EH (cell line): ENCODE measurements at places on chromosomes 13 and 19.
A peak's percentile ranks its signal among the peaks of the same experiment; 100 is the strongest.

GRCh38 chr19:49911381-49912145 is 14.9 kb upstream of the IL4I1 start:
- DNase-seq: no peak

GRCh38 chr13:95714142-95714832 is 37.3 kb downstream of the DNAJC3 start:
- DNase-seq: peak; percentile 80

DNA sequence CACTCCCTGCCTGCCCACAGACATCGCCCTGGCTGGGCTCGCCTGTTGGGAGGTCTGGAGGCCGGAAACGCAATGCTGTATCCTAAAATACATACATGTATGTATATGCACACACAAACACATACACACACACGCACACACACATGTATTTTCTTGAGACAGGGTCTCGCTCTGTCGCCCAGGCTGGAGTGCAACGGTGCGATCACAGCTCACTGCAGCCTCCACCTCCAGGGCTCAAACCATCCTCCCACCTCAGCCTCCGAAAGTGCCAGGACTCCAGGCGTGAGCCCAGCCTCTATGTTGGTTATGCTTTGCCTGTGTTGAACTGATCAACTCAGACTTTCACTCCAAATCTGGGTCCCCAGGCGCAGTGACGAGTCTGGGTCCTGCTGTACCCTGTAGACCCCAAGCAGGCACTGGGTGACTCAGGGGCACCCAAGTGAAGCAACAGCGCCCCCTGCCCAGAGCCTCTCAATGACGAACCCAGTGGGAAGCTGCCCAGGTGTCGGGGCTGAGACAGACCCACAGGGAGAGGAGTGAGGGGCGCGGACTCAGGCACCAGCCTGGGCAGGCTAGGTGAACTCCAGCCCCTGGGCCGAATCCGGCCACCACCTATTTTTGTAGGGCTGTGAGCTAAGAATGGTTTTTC is 27.4 kb upstream of the CACTIN start:
- no peak for DNase-seq

DNA sequence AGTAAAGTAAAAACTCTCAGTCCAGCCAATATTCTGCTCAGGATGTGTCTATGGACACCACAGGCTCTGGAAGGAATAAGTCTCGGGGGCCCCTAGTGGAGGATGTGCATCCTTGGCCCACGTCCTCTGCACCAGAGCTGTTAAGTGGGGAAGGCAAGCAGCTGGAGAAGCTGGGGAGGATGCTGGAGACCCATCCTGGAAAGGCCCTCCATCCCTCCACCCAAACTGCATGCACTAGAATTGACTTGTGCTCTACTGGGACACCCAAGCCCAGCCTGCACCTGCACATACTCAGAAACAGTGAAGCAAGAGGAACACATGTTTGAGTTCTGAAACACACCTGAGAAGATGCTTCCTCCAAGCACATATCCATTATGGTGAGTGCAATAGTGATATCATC is 307.8 kb downstream of the TSHZ3 start:
- no peak for DNase-seq

- no peak for DNase-seq
Observed at GRCh38 chr13:109867766-109868165, 81.4 kb upstream of the IRS2 start.
